ENCODE measurements at places on chromosomes 6 and 20.

DNA sequence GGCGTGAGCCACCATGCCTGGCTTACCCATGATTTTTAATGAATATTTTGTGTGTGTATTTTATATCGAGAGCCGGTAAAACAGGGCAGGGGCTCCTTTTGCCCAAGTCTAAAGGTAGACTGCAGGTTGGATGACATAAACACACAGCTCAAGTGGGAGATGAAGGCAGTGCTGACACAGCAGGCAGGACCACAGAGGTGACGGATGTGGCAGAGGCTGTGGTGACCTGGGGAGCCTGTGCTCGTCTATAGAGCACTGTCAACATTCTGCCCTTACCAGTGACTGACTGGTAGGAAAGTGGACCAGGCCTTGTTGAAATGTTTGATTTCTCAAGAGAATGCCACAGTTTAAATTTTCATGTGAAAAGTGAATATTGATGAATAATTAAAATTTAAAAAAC, 137.5 kb downstream of the ZFP64 start:
- DNase-seq: no peak

DNA sequence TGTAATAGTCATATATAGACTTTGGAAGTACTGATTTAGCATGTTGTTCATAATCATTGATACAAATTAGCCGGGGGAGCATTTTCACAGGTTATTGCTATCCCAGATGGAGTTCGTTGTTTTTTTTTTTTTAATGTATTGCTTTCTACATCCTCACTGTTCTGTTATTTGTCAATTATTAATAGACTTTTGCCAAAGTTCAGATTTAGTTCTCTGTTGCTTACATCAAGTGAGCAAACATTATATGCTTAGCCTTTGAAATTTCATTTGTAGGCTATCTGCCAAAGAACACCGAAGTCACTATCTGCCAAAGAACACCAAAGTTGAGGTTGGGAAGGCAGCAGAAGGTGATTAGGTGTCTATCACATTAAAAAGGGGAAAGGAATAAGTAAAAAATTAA, at the start of gene HAO1:
TSS of gene HAO1 (minus strand) at position 118 of the 400 bp plus-strand sequence. CDS start at position 82, 36 bp downstream.
- DNase-seq: no peak

DNA sequence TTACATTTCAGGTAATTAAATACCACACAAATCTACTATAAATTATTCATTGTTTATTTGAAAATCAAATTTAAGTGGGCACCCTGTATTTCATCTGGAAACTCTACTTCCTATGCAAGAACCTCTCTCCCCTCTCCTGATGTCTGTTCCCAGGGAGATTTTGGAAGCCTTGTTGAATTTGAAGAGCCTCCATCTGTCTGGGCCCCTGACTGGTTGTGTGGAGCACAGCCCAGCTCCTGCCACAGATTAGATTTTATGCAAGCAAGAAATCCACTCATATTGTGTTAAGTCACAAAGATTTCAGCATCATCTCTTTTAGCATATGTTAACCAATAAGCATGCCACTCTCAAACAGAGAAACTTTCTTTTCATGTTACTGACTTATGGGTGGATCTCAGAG, 451.2 kb downstream of the TFAP2B start:
- DNase-seq: no peak

- DNase-seq: no peak
Observed at GRCh38 chr6:157613011-157613522, 210.0 kb upstream of the SNX9 start.

DNA sequence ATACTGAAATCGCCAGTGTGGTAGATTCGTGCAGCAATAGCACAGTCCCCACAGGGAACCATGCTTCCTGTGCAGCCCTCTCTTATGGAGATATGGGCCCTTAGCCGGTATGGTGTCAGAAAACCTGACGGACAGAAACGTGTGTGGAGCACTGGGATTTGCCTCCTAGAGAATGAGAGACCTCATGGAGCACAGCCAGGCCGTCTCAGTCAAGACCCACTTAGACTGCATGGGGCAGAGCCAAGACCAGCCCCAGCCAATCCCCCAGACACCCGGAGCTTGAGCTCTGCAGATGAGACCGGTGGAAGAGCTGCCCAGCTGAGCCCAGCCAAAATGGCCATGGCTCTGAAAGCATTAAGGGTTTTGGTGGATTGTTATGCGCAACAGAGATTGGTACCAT, 163.7 kb downstream of the DLL1 start:
- no peak for DNase-seq
